ENCODE measurements at places on chromosomes 3 and 15.

DNA sequence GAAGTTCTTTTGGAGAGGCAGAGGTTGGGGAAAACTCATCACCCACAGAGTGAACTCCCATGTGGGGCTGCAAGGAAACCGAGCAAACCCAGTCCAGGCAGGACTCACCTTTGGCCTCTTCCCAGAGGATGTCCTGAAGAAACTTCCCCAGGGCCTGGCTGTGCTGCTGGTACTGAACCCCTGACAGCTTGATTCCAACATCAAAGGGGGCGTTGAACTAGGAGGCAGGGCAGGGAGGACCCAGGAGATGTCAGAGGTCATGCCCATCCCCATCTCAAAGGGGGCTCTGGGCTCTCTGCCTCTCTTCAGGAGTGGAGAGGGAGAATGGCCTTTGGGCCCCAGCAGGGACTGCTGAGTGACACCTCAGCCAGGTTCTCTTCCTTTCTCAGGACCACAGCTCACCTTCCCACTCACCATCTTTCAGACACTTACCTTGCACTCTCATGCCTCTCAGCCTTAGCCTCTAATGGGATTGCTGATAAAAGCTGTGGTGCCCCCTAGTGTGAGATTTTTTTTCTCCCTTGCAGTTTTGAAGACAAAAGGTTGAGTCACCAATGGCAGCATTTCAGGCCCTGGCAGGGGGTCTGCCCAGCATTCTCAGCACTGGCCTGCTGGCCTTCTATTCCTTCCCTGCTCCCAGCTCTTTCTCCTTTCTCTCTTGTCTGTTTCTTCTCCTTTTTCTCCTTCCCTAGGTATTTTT is 6.0 kb downstream of the GHRL start:
- no peak for DNase-seq

DNA sequence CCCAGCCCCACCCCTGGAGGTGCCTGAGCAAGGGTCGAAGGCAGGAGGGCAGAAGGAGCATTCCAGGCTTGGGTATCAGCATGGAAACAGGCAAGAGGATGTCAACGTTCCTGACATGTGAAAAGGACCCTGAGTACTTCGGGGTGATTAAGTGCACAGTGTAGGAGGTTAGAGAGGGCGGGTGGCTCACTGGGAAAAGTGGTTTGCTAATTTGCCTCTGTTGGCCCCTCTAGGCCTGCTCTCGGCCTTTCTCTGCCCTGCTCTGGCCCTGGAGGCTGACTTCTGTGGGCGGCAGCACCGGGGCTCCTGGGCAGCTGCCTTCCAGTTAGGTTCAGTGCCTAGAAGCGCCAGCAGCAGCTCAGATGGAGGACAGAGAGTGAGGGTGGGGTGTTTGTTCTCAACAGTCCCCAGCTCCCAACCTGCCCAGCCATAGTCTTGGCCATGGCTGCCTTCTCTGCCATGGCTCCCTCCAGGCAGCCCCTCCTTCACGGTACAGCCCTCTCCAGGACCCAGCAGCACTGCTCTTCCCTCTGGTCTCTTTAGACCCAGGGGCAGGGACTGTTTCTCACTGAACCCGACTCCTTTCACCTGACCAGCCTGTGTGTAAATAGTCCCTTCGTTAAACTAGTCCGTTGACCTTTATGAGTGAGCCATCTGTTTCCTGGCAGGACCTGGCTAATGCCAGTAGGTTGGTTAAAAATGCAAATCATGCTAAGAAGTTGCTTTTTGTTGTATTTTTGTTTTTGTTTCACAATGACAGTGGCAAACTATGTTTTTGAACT is 107.1 kb upstream of the TPM1 start:
- no peak for DNase-seq

DNA sequence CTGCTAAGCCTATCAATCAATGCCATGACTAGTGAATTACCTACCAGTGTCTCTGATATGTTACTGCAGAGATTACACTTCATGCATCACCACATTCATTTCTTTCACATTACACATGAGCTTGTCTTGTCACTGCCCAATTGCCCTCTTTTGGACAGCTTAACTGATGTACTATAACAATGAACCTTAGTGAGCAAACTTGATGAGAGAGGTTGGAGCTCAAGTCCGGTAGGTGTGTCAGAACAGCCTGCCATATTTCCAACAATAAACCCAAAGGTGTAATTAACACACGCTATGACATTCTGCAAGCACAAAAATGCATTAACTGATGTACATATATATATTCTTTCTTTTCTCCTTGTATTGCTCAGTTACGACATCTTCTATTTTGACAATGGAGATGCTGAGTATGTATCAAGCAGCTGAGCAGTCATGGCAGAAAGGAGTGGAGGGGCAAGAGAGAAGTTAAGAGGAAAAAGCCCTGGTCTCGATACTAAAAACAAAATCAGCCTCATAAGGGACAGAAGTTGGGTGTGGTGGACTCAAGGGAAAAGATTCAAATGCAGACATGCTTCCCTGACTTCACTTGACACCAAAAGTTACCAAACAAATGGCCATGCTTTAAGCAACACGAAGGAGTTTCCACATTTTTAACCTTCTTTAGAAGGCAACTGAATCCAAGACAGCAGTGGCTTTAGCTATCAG is 538.2 kb downstream of the FOXP1 start:
- DNase-seq: no peak

DNA sequence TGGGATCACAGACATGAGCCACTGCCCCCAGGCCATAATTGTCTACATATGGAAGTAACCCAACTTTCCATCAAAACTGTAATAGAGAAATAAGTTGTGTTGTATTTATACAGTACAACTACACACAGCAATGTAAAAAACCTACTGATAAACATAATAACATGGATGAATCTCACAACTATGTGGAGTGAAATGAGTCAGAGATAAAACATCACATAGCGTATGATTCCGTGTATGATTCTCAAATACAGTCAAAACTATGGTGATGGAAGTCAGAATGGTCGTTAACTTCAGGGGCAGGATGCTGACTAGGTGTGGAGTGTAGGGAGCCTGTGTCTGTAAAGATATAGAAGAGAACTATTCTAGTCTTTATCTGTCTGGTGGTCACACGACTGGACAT is 332.7 kb upstream of the SLCO3A1 start:
- DNase-seq: no peak

- no peak for DNase-seq
Observed at GRCh38 chr3:125281381-125281780, 68.8 kb upstream of the SLC12A8 start.

DNA sequence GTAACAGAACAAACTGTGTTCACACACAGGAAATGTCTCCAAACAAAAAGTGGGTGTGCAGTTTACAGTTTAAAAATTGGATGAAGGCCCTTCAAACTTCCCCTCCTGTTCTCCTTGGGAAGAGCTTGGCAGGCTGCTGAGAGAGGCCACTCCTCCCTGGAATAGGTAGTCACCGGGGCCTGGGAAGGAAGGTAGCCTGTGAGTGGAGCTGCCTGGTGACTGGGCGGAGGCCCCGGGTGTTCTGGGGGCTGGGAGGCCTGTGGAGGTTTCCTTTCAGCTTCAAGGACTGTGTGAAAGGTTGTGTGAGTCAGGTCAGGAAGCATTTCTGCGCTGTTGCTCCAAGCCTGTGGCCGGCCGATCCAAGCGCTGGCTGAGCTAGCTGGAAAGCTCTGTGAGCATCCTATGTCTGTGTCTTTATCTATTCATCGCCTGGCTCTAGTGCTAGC is 14.1 kb downstream of the SLCO3A1 start:
- no peak for DNase-seq

DNA sequence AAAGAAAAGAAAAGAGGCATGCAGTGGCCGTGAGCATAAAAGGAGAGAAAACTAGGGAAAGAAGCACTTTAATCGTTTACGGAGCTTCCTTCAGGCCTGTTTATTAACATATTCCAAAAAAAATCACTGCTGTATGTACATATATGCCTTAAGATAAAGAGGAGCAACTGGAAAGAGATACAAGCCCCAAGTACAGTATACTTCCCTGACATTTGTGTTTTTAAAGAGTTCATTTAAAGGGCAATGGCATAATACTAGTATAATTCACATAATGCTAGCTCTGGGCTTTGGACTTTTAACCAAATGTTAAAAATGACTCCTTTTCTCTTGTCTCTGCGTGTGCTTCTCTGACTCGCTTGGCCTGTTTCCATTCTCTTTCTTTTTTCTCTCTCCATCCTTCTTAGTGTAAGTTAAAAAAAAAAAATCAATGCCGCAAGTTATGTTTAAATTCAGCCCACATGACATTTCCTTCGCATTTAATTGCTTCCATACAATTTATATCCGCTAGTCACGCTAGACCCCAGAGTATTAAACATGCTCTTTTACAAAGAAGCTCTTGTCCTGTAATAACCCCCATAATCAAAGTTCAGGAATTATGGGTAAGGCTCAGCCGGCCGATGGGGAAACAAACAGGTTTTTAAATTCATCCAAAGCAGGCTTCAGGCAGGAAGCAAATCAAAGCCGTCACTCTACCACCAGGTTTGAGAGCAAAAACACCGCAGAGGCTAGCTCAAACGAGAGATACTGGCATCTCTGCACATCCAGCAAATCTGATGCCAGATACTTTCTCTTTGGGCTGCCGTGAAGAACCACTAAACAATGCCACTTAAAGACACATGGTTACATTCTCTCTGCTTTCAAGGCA is 19.4 kb downstream of the WWTR1 start:
- DNase-seq: no peak

DNA sequence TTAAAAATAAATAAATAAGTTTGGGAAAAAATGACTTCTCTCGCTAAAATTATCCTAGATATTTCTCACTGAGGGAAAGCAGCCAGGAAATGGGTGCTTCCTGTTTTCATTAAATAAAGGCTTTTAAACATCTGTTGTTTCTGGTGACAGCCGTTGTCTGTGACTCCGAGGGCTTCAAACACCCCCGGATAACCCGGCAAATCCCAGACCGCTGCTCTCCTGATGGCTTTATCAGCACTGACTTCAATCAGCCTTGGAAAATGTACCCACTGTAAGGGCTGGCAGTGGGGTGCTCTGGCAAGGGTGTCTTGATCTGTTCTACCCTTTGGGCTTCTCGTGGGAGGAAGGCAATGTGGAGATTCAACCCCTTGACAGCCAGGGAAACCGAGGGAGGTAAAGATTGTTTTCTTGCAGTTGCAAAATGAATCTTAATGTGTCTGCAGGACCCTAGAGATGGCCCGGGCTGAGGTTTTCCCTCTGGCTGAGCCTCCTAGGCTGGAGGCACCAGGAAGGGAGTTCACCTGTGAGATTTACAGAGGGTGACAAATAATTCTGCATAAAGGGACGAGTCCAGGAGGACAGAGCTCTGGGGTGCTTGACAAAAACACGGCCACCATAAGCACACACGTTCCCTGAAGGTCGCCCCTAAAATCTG is 33.6 kb upstream of the SEC13 start:
- no peak for DNase-seq

DNA sequence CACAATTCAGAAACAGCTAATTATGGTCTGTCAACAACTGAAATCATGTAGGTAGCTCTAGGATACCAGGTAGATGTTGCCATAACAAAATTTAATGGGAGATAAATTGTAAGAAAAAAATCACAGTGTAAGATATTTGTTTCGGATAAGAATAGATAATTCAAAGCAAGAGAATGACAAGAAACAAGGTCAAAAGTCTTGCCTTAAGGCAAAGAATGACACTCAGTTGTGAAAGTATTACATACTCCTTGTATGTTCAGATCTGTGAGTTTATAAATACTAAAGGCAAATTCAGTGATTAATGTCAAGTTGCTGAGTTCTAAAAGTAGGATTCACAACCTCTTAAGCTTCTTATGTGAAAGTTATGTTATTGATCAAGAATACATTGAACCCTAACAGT is 772.2 kb upstream of the SGO1 start:
- no peak for DNase-seq

All from activated B cell treated with CpG ODN at 0.5 μM for 24 hours (primary cell).